ENCODE measurements at places on chromosomes 2 and 18. TPM values are rescaled to one million over a fixed set of nuclear protein-coding genes. Genes with fewer than 3 reads are reported as not detected.

The DLX1 gene
- total RNA-seq = 0.07 TPM

The C2orf92 gene
- 1.5 TPM for total RNA-seq

The CCDC141 gene
- not detected for total RNA-seq

The LTBP1 gene
- total RNA-seq = 41.9 TPM

The C1QL2 gene
- not detected for total RNA-seq

The MEP1B gene
- total RNA-seq = not detected

The C18orf63 gene
- not detected for total RNA-seq

The FLACC1 gene
- total RNA-seq = 0.56 TPM

The TBR1 gene
- 0.04 TPM for total RNA-seq

The SLC19A3 gene
- 0.07 TPM for total RNA-seq

The THSD7B gene
- not detected for total RNA-seq

The GATA6 gene
- total RNA-seq = 11.9 TPM

The CAPN14 gene
- 0.07 TPM for total RNA-seq

The RAB3GAP1 gene
- total RNA-seq = 53.0 TPM

The CCDC178 gene
- not detected for total RNA-seq

The CDH19 gene
- total RNA-seq = not detected

The NDC80 gene
- total RNA-seq = 24.3 TPM

The GCKR gene
- 7.5 TPM for total RNA-seq

The ZNF804A gene
- total RNA-seq = not detected

The HOXD13 gene
- not detected for total RNA-seq

The FBXO36 gene
- 2.0 TPM for total RNA-seq

The CCBE1 gene
- 2.4 TPM for total RNA-seq

The CIB4 gene
- not detected for total RNA-seq

The ACMSD gene
- total RNA-seq = not detected

The GTF2A1L gene
- 0.74 TPM for total RNA-seq

The MAB21L4 gene
- not detected for total RNA-seq

The CELF4 gene
- total RNA-seq = not detected

The FAM210A gene
- total RNA-seq = 31.6 TPM

The SLC8A1 gene
- 12.5 TPM for total RNA-seq

The SULT1C4 gene
- total RNA-seq = 7.0 TPM

The ABCG5 gene
- total RNA-seq = not detected

The PPP3R1 gene
- 25.3 TPM for total RNA-seq

The AQP12B gene
- not detected for total RNA-seq

The RNF144A gene
- total RNA-seq = 2.5 TPM

The LBH gene
- total RNA-seq = 3.4 TPM

The ADAM23 gene
- 15.3 TPM for total RNA-seq

The DAPL1 gene
- not detected for total RNA-seq

The CD8B2 gene
- total RNA-seq = not detected

The TMEM198 gene
- not detected for total RNA-seq

The STK17B gene
- 10.6 TPM for total RNA-seq

The LIPG gene
- 57.5 TPM for total RNA-seq

The ZNF519 gene
- total RNA-seq = 2.3 TPM

The ZDBF2 gene
- total RNA-seq = 9.0 TPM

The BBS5 gene
- 3.2 TPM for total RNA-seq

The DUSP19 gene
- total RNA-seq = 4.5 TPM

The CTDP1 gene
- 36.1 TPM for total RNA-seq

The SAG gene
- total RNA-seq = not detected

The LBX2 gene
- total RNA-seq = 2.4 TPM

The RBBP8 gene
- total RNA-seq = 15.2 TPM

The MOGAT1 gene
- total RNA-seq = not detected

The UGT1A8 gene
- not detected for total RNA-seq

The AGXT gene
- total RNA-seq = not detected

The GKN1 gene
- not detected for total RNA-seq

The LCT gene
- not detected for total RNA-seq

The TUBB8B gene
- not detected for total RNA-seq

The TMEM185B gene
- 31.3 TPM for total RNA-seq

The AFG3L2 gene
- 46.7 TPM for total RNA-seq

The RTP5 gene
- total RNA-seq = not detected

The XIRP2 gene
- total RNA-seq = not detected

Data from pulmonary artery endothelial cell (primary cell).